ENCODE measurements at places on chromosomes 2 and 18.

DNA sequence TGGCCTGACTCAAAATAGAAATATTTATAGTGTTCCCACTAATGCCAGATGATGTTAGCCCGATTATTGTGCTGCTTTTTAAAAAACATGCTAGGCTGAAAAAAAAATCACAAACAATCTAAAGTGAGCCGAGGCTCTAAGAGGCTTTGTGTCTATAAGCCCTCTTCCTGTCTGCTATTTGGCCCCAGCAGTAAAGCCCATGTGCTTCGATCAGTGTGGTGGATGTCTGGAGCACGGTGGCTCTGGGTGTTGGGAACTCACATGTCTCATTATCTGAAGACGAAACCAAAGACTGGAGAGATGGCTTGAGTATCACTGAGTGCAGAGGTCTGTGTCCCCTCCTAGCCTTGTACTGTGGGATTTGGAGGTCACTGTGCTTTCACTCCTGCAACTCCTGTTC is 55.1 kb downstream of the INO80C start:
- DNase-seq, result no peak

- no peak for DNase-seq
These were observed 32.6 kb upstream of the NPC1 start for GRCh38 chr18:23618862-23619387.

GRCh38 chr2:218292048-218293014 is at the start of gene TMBIM1:
TSS of gene TMBIM1 (minus strand) at chr2:218292503. CDS start at chr2:218282141, 10,362 bp downstream.
- no peak for DNase-seq

- no peak for DNase-seq
These were observed 721 bp downstream of the METTL5 start for GRCh38 chr2:169823996-169824372.

GRCh38 chr2:8121826-8122513 is 559.9 kb upstream of the ID2 start:
- DNase-seq, result no peak

DNA sequence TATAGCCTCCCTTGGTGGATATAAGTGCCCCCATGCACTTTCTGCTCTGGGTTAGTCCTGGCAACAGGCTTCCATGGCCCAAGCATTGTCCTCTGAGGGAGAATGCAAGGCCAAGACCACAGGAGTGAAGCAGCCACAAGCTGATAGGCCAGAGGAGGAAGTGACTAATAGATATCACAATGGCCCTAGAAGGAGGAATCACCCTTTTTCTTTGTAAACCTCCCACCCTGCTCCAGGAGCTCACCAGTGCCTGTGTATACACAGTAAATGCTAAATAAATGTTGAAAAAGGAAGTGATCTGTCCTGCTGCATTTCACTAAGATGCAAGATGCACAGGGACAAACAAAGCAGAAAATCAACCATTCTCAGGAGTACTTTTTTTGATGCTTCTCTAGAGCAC is 49.7 kb upstream of the ABCA12 start:
- DNase-seq, result no peak

- DNase-seq, result no peak
These were observed 91.5 kb upstream of the PARD3B start for GRCh38 chr2:204453730-204454167.

- DNase-seq, result no peak
These were observed 224.9 kb upstream of the BOD1L2 start for GRCh38 chr18:56921896-56922480.

DNA sequence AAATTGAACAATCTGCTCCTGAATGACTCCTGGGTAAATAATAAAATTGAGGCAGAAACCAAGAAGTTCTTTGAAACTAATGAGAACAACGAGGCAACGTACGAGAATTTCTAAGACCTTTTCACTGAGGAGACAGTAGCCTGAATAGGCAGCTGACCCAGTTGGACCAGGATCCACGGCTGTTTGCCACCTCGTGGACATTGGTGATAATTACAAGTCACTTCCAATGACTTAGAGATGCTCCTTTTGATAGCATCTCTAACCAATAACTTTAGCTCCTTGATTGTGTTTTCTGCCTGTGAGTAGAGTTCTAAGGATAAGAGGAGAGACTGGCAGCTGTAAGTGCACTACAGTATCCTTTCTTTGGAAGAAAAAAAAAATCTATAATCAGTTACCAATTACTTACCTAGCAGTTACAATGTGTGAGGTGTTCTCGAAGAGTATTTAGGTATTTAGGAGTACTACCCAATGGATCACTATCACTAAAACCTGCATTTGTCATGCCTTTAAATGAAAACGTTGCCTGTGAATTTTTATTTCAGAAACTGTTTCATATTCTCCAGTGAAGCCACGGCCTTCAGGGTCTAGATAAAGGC is 31.3 kb upstream of the CNTNAP5 start:
- no peak for DNase-seq

DNA sequence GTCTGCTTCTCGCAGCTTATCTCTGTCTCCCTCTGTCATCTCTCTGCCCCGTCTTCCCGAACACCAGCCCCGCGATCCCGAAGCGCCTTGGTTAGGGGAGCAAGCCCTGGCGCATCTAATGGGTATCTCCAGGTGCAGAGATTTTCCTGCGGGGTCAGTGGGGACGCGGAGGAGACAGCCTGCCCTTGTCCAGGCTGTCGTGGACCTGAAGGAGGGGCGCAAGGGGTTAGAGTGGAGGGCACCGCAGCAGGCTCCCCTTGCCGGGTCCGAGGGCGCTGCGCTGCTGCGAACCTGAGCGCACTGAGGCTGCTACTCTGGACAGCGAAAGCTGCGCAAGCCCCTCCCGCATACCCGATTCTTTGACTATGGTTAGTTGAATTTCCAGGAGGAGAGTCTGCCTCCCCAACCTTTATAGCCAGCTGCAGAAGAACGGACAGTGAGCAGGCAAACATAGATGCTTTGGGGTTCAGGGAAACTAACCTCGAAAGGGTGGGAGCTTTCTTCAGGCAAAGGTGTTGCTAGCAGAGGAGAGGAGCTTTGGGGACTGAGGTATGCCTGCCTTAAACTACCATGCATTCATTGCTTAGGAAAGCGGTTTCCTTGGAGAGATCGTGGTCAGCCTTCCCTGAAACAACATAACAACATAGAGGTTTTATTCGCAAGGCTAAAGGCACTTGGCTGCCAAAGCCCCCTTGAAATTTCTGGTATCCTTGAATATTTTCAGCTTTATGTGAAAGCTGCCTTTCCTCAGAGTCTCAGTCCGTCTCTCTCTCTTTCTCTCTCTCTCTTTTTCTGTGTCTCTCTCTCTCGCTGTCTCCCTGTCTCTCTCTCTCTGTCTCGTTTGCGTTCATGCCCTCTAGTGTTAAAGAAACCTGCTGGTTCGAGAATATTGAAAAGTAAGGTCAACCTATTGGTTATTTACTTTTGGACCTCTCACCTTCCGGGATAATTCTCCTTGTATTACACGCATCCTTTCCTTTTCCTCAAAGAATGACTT is 1.6 kb downstream of the GALNT13 start:
- no peak for DNase-seq

GRCh38 chr2:98893911-98894321 is 42.1 kb downstream of the CRACDL start:
- DNase-seq, result no peak

DNA sequence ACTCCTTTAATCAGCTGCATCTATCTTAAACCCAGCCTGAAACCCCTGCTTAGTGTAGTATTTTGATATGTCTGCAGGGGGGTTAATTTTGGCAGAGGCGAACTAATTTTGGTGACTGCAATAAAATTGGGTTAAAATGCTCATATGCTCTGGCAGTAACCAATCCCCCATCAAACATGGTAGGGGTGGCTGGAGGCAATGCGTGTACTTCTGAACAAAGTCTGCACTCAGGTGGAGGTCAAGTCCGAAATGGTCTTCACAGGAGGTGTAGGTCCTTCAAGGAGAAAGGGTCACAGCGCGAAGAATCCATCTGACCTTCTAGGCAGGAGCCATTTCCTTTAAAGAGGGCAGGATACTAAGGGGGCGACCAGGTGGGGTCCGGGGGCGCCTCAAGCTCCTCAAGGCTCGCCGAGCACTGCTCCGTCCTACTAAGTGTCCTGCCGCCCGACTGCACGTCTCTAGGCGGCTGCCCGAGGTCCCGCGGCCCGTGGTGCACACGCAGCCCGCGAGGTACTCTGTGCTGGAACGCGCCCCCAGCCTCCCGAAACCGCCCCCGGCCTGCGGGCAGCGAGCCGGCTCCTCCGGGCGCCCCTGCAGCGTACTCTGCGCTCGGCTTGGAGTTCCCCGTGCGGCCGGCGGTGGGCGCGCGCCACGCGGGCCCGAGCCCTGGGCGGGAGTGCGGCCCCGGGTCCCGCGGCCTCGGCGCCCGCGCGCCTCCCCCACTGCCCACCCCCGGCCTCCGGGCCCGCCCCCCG is 1.7 kb upstream of the LDLRAD4 start:
- no peak for DNase-seq

DNA sequence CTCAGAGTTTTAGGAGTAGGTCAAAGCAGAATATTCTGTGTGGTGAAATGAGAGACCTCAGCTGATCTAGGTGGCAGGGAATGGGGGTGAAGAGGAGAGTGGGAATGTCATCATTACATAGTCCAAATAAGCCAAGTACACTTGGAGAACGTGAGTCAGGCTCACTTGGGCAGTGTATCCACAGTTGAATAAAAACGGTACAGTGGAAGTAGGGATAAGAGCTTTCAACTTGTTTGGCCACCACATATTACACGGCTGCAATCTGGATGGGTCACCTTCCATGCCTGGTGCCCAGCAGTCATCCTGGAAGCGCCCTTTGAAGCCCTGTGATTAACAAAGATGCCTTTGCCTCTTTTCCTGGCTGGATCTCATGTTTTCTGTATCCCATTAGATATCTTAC is 28.6 kb downstream of the MIB1 start:
- no peak for DNase-seq

- no peak for DNase-seq
These were observed 61.8 kb downstream of the CRACDL start for GRCh38 chr2:98874186-98874689.

DNA sequence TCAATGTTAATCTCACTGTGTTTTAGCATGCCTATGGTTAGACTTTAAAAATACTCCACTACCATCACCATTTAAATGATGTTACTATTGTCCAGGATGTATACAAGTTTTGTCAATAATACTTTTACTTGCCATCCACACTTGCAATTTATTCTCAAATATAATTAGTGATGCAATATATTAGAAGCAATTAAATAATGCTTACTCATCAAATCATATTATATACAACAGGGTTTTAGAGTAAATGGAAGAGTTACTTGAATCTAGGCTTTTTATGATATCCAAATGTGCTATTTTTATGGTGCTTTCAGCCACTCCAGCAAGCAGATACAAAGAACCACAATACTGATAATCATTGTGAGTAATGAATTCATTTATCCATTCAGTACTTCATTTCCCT is 461.1 kb downstream of the TMEM182 start:
- no peak for DNase-seq

GRCh38 chr2:119494163-119494790 is 30.0 kb downstream of the SCTR start:
- DNase-seq, result no peak

DNA sequence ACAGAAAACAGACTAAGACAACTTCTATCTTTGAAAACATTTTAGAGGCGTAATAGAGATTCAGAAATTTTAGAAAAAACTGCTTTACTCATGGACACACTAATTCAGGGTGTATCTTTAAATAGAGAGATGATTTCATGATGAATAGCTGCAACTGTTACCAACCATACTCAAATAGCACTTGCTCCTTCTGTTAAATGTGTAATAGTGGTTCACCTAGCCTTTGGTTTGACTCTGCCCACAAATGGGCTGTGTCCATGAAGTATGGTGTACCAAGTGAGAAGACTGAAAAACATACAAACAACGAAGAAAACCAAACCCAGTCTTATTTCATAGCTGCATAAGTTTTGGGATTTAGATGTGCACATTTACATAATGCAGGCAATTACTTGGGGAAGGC is 610.6 kb downstream of the PLCL1 start:
- no peak for DNase-seq

- no peak for DNase-seq
These were observed 366.5 kb downstream of the DSC3 start for GRCh38 chr18:30676053-30676480.

- no peak for DNase-seq
These were observed 6.3 kb downstream of the SGPP2 start for GRCh38 chr2:222430681-222431080.

DNA sequence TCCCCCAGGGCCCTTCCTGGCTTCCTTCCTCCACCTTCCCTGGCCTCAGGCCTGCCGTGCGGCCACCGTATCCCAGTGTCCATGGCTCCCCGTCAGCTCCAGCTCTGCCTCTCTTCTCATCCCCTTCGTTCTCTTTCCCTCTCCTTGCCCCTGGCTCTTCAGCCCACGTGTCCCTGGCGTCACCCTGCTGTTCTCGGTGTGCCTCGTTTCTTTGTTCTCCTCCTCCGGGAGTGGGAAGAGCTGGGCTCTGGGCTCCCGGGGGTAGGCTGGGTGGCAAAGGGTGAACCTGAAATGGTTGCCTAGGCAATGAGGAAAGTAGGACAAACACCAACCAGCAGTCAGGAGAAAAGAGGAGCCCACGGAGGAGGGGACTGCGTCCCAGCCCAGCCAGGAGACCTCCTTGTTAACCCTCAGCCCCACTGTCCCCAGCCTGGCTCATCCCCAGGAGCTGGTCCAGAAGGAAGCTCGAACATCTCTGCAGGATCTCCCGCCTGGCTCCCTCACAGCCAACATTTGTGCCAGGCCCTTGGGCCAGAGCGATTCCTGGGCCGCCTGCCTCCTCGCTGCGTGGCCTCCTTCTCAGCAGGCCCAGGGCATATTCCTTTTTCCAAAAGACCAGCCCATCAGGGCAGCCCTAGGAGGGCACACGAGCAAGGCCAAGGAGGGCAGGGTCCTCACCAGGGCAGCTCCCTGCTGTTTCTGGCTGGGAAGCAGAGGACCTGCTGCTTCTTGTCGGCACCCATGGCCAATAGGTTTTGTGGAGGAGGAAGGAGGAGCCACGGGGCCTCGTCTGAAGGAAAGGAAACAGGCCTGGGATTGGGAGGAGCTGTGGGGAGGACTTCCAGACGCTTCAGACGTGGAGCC is 30.9 kb upstream of the DNMT3A start:
- DNase-seq, result no peak

- no peak for DNase-seq
These were observed 435.7 kb downstream of the ZEB2 start for GRCh38 chr2:144084114-144084661.

GRCh38 chr18:40357536-40357935 is 1597.5 kb upstream of the PIK3C3 start:
- DNase-seq, result no peak

GRCh38 chr2:215982465-215982875 is 30.9 kb downstream of the MREG start:
- no peak for DNase-seq

DNA sequence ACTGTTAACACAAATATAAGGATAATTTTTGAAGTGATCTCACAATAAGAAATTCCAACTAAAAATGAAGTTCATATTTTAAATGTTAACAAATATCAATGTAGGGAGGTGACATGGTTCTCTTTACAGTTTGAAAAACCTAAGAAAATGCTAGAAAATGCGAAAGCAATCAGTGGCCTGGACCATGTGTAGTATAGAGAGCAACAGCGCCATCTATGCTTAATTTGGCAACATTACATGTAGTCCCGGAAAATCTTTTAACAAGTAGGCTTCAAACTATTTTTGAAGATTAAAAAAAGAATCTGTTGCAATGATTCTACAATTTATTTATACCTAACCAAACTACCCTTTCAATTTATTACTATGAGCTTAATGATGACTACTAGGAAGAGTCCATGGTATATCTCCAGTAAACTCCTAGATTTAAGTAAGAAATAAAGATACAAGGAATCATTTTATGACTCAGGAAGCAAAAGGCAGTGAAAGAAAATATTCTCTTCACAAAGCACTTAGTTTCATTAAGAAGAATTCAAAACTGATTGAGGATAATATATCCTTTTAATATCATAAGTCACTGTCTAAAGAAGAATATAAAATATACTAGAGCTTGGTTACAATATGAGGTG is 33.3 kb downstream of the NDUFA10 start:
- DNase-seq, result no peak
